ENCODE measurements at places on chromosomes 7 and 10.

DNA sequence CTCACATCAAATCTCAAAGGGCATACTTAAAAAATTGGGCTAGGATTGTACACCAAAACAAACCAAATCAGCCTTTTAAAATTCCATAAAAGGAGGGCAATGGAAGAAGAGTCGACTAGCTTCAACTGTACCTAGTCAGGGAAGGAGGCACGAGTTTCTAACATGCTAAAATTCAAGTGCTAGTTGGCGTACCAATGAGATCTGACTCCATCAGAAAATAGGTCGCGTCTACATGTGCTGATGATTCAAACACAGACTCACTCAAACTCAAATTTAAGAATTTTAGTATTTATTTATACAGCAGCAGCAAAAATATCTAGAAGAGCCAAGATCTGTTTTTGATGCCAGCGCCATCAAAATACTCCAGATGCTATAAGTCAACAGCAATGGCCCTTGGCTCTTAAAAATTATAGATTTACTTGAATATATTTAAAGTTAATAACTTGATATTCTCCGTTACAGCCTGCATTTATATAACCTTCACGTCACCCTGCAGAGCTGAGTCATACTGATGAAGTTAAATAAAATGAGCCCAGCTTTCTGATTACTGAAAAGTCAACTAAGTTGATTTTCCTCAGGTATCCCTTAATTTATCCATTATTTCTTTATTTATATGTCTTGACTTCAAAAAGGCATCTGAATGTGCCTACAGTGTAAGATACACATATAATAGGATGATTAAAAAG lies 302.1 kb upstream of the IMMP2L start:
- no peak for DNase-seq

DNA sequence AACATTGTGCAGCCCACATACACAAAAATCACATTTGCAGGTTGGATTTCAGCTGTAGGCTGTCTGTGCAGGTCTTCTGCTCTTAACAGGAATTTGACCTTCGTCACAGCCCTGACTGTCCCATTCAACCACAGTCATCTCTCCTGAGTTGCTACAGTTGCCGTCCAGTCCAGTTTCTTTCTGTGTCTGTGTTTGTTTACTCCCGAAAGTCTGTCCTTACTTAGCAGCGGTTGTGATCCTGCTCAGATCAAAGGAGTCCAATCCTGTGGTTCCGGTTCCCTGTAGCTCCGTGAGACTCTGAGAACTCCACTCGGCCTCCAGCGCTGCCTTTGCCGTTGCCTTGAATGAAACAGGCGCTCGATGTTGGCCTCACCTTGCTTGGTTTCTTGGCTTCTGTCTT lies 111.6 kb upstream of the GATA3 start:
- no peak for DNase-seq

GRCh38 chr10:63711867-63712716 lies 190.9 kb downstream of the REEP3 start:
- DNase-seq, result no peak

DNA sequence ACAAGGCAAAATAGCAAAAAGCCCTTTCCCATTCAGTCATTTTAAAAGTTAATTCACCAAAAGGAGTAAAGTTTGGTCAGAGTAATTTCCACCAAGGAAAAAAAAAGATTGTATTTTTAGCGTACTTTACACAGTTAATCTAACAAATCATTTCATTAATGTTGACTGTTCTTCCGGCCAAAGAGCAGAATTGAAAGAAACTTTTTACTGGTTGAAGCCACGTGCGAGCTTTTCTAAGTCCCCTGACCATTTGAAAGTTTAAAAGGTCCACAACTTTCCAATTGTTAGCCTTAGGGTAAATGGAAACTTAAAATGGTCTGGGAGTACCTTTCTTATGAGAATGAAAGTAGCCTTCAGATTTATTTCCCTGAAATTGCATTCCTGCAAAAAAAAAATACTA lies 296.7 kb downstream of the ARL4A start:
- DNase-seq, result no peak

GRCh38 chr7:112383671-112384417 lies 66.4 kb upstream of the IFRD1 start:
- no peak for DNase-seq

- DNase-seq, result no peak
Observed at GRCh38 chr7:40490603-40490924, 355.8 kb downstream of the SUGCT start.

DNA sequence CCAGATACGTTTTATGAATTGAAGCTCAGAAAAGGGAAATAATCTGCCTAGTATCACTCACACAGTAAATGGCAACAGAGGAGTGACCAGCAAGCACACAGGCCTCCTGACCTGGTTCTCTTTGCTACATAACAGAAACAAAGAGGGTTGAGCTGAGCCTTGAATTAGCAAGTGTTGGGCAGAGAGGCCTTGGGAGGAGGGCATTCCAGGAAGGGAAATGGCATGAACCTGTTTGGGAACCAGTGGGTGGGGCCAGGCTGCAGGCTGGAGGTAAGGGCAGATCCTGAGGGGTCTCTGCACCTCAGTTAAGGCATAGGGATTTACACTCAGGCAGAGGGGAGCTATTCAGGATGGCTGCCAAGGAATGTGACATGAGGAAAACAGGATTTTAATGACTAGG lies 24.8 kb upstream of the CYCS start:
- no peak for DNase-seq

DNA sequence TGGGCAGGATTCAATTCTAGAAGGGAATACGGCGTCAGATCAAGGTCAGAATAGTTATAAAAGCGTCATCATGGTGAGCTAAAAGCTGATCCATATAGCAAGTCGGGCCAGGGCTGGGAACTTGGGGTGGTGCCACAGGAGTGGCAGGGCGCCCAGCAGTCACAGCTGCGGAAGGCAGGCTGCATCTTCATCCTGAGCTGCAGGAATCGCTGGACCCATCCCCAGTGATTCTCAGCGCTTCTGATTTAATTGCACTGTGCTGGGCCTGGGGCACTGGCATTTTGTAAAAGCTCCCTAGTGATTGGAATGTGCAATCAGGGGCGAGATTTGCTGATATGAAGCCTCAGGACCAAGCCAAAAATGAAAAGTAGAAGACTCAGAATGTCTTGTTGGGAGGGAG lies 135.3 kb downstream of the CTTNBP2 start:
- no peak for DNase-seq

DNA sequence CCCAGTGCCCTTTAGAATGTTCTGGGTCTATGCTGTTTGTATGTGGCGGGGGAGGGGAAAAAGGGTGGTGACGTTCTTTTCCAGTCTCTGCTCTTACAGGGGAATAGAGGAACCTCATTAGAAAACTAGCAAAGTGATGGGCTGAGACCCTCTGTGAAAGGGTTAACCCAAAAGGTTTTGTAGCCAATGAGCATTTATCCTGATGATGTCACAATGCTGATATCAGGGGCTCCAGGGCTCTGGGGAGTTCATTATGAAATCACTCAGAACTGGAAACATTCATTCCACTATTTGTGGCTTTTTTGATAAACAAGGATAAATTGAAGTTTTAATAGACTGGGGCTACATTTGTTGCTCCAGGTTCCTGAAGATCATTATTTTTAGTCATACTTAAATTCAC lies 71.7 kb downstream of the ARID5B start:
- DNase-seq, result no peak

DNA sequence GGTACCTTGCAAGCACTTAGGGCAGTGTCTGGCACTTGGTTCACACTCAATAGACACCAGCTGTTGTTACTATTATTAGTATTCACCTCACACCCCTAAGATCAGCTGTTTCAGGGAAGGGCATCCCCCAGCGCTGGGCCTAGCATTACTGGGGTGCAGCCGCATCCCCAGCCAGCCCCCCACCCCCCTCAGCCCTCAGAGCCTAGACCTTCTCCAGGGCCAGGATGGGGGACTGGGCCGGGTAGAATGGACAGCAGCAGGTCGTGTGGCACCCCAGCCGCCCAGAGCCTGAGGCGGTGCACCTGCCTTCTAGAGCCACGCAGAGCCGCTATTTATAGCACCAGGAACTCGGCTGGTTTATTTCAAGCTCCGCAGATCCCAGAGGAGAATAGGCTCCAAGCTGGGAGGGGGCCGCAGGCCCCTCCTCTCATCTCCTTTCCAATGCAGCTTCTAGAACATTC lies 60.5 kb downstream of the GTF2IRD1 start:
- DNase-seq, result no peak

GRCh38 chr10:78467496-78468106 lies 433.9 kb downstream of the RPS24 start:
- no peak for DNase-seq

DNA sequence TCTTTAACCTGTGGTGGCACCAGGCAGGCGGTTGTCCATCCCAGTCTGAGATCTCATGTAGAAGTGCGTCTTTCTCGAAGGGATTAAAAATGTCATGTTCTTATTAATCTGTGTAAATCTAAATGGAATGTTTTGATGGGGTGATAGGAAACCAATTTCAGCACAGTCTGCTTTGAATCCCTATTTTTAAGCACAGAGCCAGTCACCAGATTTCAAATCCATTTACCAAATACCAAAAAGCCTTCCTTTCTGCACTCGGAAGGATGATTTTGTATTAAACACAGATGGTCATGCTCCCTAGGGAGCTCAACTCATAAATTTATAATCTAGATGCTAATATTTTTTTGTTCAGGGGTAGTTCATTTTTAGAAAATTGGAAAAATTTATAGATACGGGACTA lies 160.6 kb upstream of the AOAH start:
- no peak for DNase-seq

- no peak for DNase-seq
Observed at GRCh38 chr10:5233324-5233723, 36.7 kb downstream of the AKR1C4 start.

DNA sequence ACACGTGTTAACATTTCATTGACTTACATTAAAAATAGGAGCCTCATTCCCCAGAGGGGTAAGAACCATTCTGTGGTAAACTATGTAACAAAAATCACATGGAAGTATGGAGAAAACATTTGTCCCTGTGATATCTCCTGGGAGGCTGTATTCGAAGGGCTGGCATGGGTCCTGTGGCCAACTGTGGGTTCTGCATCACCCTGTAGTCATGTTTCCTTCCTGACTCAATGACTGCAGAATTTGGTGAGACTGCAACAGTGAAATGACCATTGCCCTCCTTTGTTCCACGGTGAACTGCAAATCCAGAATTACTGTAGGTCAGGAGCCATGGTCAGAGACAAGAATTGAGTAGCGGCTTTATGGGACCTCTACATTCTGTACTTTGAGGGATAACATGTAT lies 3.6 kb upstream of the ZEB1 start:
- DNase-seq, result no peak

GRCh38 chr10:124719213-124719851 lies 24.8 kb downstream of the FAM53B start:
- no peak for DNase-seq

DNA sequence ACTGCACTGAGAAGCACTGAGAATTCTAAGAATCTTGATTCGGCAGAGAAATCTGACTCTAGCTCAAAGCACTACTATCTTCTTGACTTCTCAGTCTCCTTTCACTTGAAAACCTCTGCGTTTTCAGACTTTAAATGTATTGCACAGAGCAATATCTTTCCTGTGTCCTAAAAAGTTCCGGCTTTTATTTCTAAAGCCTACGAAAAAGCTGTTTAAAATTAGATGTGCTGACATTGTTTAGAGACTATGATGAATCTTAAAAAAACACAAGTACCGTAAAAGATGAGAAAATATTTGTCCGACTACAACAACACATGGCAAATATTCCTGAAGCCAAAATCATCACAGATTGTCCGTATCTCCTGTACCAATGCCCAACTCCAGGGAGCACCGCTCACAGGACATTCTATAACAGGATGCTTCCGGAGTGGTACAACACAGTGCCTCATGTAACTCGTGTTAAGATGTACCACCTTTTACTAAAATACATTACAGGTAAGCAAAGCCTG lies 136.9 kb downstream of the CUBN start:
- no peak for DNase-seq

GRCh38 chr7:12701433-12701832 lies 14.0 kb downstream of the ARL4A start:
- DNase-seq, result no peak

DNA sequence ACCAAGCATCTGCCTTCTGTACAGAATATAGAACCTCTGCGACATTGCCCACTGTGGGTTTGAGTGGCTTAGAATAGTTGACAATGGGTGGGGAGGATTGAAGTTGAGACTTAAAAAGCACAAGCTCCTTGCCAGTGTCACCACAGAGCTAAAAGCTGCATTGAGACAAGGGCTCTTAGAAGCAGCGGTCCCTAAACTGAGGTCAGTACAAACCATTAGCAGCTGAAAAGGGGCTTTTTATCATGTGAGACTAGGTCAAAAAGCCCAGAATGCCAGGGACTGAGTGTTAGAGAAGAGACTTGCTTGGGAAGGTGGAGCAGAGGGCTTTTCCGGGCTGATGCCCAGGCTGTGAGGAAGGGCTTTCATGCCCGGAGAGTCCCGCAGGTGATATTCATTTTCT lies 91.3 kb downstream of the POU6F2 start:
- no peak for DNase-seq

- no peak for DNase-seq
Observed at GRCh38 chr7:21548491-21548890, 5.7 kb downstream of the DNAH11 start.

- no peak for DNase-seq
Observed at GRCh38 chr7:86846494-86847190, 202.9 kb downstream of the GRM3 start.

DNA sequence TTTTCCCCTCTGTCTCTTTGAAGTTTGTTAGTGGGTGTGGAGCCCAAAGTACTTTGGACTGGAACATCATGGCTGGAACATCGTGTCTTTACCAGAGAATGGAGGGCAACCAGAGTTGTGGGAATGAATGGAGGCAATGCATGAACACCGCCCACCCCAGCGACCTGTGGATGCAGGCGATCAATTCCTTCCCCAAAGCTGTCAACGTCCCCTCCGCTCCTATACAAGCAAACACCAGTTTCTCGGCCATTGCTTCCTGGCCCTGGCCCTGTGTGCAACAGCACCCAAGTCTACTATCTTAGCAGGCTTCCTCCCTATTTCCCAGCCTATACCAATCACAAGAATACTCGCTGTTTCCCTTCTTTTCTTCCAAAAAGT lies 62.6 kb downstream of the CARD11 start:
- no peak for DNase-seq
